ENCODE measurements at places on chromosomes 4 and X.

- DNase-seq = no peak
Observed at GRCh38 chr4:142960867-142961644, 115.0 kb upstream of the INPP4B start.

GRCh38 chrX:55731826-55732225, 14.3 kb downstream of the RRAGB start:
- no peak for DNase-seq

- no peak for DNase-seq
Observed at GRCh38 chr4:121277194-121278105, 103.4 kb downstream of the QRFPR start.

- DNase-seq = no peak
Observed at GRCh38 chr4:24836661-24837242, 41.4 kb downstream of the SOD3 start.

GRCh38 chrX:69197690-69198089, 32.4 kb upstream of the PJA1 start:
- no peak for DNase-seq

DNA sequence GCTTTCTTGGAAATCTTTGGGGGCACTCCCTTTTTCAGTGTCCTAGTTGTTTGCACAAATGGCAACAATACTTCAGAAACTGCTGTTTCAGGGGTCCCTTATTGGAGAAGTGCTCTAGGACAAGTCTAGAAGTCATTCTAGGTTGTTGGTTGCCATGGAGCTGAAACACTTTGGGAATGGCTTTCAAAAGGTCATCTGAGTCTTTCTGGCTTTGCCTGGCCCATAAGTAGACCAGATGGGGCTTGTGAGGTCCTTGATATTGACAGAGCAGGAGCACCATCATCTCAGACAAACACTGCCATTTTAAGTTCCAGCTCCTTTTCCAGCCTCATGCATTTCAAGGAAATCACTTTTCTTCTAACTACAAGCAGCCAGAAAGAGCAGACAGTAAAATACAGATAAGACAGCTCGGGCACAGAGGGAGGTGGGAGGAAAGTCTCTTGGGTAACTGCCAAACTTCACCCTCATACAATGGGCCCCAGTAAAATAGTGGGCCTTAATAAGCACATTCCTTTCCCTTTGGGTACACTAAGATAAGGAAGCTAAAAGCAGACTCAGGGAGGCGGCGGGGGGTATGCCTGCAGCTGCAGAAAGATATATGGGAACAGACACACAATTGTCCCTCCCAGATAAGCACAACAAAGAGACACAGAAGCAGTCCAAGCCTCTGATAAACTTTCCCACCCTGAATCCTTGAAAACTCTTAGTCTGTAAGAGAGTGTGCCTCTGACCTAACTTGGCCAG, 8.5 kb upstream of the NXF3 start:
- DNase-seq = no peak

DNA sequence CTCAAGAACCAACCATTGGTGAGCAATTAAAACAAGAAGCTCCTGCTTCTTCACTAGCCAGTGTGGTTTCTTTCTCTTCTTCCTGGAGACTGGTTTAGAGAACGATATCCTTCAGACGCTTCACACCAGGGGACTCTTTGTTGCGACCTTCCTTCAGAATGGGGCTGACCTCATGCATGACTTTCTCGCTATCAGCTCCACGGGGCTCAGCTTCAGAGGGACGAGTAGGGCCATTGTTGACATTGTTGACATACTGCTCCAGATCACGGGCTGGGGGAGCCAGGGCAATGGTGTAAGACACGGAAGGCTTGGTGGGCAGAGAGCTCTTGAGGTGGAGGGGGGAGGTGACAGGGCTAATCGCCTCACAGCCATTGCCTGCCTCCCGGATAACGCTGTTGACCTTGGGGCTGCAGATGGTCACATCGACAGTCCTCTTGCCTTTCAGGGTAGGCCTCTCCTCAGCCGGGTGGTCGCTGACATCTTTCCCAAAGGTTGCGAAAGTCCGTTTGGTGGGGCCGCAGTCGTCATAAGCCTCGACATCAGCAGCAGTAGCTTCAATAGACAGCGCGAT, 113.8 kb downstream of the PCDH19 start:
- DNase-seq = no peak

GRCh38 chrX:153726286-153727122, 1.8 kb downstream of the ABCD1 start:
- no peak for DNase-seq

GRCh38 chr4:172207258-172207657, 394.1 kb downstream of the GALNTL6 start:
- no peak for DNase-seq

- DNase-seq = no peak
Observed at GRCh38 chrX:132602701-132603100, 113.9 kb upstream of the MBNL3 start.

DNA sequence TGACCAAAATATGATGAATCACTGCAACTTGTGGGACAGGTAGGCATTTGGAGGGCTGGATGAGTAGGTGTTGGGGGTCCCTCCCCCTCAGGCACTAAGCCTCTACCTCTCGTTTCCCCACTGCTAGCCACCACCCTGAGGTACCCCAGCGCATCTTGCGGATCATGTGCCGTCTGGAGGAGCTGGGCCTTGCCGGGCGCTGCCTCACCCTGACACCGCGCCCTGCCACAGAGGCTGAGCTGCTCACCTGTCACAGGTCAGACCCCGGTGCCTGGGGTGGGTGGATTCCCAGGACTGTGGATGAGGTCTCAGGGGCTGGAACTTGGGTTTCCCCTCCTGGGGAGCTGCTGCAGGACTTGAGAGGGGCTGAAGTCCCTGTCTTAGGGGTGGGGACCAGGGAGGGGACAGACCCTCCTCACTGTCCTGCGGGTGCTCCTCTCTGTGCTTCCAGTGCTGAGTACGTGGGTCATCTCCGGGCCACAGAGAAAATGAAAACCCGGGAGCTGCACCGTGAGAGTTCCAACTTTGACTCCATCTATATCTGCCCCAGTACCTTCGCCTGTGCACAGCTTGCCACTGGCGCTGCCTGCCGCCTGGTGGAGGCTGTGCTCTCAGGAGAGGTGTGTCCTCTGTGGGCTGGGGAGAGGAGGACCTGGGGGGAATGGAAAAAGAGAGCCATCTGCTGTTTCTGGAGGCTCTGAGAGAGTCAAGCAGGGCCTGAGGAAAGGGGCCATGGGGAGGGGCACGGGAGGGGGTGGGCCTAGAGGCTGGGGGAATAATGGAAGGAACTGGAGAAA, 10.1 kb upstream of the ERAS start:
- no peak for DNase-seq

GRCh38 chrX:19563746-19564145, 48.4 kb upstream of the MAP3K15 start:
- no peak for DNase-seq

GRCh38 chr4:26215725-26216124, 105.1 kb upstream of the RBPJ start:
- DNase-seq = no peak
